ENCODE measurements at places on chromosomes 7 and 10.

- no peak for DNase-seq
Measured at GRCh38 chr10:58291538-58292174, 22.7 kb downstream of the CISD1 start.

DNA sequence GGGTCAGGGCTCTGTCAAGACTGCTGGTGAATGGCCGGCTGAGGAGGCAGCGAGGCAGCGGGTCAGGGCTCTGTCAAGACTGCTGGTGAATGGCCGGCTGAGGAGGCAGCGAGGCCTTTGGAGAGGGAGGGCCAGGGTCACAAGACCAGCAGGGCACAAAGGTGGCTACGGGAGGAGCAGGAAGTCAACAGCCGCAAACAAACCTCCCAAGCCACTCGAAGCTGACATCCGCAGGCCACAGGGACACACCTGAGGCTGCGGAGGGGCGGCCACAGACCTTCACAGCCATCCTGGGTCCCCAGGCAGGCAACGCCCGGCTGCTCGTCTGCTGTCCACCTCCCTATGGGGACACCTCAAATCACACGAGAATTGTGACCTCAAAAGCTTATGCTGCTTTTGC, 8.9 kb upstream of the GPER1 start:
- no peak for DNase-seq

GRCh38 chr7:140236626-140237025, 59.8 kb upstream of the KDM7A start:
- no peak for DNase-seq

DNA sequence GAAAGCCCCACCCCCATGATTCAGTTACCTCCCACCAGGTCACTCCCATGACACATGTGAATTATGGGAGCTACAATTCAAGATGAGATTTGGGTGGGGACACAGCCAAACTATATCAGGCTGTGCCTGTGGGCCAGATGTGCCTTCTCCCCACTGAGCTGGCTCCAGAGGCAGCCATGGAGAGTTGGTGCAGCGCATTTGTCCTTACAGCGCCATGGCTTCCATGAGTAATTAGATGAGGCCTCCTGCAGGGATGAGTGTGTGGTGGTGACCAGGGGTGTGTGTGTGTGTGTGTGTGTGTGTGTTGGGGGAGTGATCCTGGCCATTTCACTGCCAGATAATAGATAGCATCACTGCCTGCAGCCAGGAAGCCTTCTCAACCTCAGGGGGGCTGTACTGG, 94.6 kb downstream of the FANK1 start:
- no peak for DNase-seq

DNA sequence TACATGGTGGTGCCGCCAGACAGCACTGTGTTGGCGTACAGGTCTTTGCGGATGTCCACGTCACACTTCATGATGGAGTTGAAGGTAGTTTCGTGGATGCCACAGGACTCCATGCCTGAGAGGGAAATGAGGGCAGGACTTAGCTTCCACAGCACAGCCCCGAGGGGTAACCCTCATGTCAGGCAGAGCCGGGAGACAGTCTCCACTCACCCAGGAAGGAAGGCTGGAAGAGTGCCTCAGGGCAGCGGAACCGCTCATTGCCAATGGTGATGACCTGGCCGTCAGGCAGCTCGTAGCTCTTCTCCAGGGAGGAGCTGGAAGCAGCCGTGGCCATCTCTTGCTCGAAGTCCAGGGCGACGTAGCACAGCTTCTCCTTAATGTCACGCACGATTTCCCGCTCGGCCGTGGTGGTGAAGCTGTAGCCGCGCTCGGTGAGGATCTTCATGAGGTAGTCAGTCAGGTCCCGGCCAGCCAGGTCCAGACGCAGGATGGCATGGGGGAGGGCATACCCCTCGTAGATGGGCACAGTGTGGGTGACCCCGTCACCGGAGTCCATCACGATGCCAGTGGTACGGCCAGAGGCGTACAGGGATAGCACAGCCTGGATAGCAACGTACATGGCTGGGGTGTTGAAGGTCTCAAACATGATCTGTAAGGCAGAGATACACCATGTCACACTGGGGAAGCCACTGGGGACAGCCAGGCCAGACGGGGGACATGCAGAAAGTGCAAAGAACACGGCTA, 104.6 kb upstream of the TNRC18 start:
- no peak for DNase-seq

DNA sequence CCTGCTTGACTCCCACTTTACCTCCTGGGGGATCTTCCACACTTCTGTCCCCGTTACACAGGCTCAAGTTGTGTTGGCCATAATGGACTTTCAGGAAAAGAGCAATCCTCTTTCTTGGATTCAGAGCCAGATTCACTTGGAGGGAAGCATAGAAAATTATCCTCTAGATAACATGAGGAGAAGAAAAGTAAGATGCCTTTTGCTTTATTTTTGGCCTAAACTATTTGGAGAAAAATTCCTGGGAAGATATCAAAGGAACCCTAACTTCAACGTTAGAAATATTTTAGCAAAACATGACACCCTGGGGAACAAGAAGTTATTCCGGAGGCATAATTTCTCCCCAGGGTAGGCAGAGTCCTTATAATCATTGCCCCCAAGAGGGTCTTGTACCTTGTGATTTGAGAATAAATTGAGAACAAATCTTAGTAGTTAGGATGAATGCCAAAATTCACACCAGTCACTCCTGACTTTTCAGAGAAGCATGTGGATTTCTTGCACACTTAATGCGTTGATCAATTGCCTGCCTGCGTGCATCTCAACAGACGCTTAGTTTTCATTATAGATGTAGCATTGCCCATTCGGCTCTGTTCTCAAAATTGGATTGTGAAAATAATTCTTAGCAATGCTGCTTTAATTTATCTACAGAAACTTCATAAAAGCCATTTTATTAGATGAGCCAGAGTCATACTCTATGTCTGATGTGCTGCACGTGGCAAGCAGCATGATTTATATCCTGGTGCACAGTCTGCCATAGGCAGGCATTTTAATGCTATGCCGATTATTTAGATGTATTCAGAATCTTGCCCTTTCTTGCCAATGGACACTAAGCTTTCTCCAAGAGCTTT, 224.4 kb downstream of the C7orf25 start:
- no peak for DNase-seq

DNA sequence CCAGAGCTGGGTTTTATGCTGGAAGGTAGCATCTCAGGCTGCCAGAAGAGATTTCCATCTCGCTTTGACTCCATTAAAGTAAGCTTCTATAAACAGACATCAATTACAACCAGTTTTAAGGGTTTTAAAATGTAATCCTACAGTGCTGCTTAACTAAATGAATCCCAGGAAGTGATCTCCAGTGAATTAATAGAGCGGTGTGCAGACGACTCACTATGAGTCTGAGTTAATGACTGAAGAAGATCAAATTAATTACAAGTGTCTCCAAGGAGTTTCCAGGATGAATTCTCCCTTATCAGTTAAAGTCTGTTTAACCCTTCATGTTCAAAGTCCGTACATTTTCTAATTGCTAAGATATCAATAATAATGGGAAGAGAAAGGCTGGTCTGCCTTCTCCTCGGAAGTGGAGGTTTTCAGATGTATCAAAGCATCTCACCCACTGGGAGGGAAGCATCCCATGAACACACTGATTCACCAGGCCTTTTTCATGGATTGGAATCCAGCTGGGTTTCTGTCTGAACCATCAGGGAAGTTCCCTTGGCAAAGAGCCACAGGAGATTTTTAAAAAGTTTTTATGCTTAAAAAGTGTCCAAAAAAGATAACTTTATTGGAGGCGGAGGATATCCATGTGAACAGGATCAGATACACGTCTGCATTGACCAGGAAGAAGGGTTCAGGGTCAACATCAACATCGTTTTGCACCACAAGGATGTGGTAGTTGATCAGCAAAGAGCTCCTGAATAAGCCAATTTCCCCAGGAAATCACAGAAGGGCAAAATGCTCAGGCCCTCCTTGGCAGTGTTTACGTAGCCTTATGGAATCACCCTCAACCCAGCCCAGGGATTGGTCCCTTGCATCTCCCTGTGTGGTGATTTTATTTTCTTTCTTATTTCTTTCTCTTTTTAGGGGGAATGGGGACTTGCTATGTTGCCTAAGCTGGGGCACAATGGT, 288.2 kb downstream of the POU6F2 start:
- DNase-seq: no peak

DNA sequence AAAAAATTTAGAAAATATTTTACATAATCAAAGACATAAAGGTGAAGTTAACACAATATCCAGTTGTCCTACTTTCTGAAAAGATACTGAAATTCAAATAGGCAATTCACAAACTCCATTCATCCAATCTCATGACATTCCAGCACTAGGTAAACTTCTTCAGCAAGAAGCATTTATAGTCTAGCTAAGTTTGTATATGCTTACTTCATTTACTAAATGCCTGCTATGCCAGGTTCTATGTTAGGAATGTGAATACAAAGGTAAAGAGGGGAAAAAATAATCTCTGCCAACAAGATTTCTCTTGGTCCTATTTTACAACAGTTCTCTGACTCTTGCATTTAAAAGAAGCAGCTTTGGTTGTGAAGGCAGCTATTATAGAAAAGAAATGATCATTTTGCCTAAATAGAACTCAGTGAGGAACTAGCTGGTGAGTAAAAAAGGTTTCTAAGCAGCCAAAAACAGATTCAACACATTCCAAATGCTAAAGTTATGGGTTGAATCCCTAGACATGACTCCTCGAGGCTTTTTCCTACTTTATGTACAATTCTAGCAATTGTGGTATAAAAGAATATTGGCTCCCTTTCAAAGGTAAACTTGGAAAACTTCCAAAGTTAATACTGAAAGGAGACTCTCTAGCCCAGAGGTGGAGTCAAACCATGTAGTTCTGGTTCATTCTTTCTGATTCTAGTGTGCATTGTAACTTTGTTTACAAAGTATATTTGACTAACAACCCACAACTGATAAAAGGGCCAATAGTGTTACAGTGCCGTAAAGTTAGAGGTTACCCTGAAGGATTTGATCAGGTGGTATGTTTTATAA, 30.9 kb upstream of the KLHL7 start:
- DNase-seq: no peak

DNA sequence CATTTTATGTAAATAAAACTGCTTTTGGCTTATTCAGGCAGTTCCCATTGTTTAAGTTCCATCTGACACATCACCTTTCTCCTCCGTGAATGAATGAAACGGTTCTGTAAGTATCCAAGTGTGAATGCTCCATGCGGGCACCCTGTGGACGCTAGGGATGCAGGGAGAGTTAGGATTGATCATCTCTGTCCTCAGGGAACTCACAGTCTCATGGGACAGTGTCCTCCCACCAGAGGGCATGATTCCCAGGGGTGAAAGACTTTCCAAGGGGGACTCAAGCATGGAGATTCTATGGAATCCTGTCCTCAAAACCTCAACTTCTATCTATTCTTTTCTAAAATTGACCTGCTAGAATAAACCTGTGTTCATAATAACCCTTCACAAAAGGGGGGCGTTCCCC, 98.8 kb downstream of the HECW1 start:
- no peak for DNase-seq

Measured in activated CD8-positive, alpha-beta memory T cell treated with anti-CD3 and anti-CD28 coated beads for 1 hour (primary cell).